ENCODE measurements at places on chromosomes 2 and 18.

DNA sequence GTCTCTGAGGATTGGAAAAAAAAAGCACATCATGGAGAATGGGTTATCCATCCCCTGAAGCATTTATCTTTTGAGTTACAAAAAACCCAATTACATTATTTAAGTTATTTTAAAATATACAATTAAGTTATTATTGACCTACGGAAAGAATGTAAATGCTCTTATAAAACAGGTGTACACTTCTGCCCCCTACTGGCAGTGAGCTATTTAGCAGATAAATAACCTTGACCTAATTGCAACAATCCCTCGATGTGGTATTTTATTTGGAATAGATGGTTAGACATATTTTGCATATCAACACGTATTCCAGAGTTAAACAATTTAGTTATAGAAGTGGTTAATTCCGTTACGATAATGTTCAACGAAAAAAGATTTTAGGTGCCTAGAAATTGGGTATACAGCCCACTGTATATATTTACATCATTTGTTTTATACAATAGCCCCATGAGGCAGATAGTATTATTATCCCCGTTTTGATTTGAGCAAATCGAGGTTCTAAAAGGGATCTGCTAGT is 9.1 kb upstream of the DAW1 start:
- no peak for DNase-seq

DNA sequence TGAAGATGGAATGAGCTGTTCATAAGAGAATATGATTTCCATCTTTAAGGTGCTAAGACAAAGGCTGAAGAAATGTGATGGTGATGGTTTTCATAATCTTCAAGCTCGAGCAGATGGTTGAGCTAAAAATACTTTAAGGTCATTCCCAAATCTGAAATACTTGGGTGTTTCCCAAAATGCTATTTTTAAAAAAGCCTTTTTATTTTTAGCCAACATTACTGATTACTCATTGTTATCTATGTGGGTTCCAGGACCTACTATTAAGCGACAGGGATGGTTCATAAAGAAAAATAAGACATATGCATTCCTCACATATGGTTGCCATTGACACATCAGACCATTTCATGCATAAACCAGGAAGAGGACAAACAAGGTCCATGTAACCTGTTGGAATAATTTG is 298.5 kb downstream of the PLCL1 start:
- no peak for DNase-seq

DNA sequence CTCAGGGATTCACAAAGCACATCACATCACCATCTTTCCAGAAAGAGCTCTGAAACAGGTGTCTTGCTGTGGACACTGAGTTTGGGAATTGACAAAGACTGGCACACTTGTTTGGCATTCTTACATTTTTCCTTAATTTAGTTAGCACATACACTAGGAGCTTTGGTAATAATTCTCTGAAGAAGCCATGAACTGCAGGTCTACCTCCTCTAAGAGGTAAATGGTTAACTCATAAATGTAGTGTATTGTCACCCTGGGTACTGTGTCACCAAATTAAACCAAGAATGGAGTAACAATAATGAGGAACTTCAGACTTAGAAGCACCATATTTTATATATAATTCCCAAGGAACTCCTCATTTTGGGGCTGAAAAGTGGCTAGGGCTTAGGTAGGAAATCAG is 22.6 kb downstream of the EIF4E2 start:
- no peak for DNase-seq

GRCh38 chr2:45570671-45571334 is 40.3 kb downstream of the SRBD1 start:
- DNase-seq: no peak

GRCh38 chr2:140892911-140893637 is 1237.7 kb downstream of the LRP1B start:
- DNase-seq: no peak

- DNase-seq: no peak
Observed at GRCh38 chr2:18362696-18363095, 197.8 kb downstream of the RDH14 start.

GRCh38 chr2:197498937-197499593 is 575 bp downstream of the HSPD1 start:
- DNase-seq: peak; percentile 47
